Hematopoietic multipotent progenitor cell treated with erythropoietin and hydrocortisone succinate and interleukin-3 and kit ligand, for 8 days (in vitro differentiated cells): ENCODE measurements at places on chromosomes 16 and 17.

- DNase-seq, result no peak
Measured at GRCh38 chr16:19745286-19746010, 27.4 kb downstream of the IQCK start.

GRCh38 chr17:44575403-44575802 lies 18.1 kb downstream of the FZD2 start:
- DNase-seq, result peak; percentile 52

DNA sequence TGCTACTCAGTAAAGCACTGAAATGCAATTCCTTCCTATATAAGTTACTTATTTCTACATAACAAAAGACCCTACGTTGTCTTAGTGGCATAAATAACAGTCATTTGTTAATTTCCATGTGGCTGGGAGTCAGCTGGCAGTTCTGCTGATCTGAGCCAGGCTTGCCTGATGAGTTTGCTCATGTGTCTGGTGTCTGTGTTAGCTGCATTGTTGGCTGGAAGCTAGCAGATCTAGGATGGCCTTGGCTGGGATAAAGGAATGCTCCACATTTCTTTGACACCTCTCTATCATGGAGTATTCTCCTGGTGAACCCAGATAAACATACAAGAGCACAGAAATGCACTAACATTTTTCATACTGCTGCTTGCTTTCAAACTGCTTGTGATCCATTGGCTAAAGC lies 264.4 kb upstream of the MON1B start:
- DNase-seq, result no peak

- DNase-seq, result peak; percentile 26
Measured at GRCh38 chr17:40107522-40108174, 7.3 kb upstream of the NR1D1 start.

GRCh38 chr17:72599891-72600290 lies 479.1 kb downstream of the SOX9 start:
- no peak for DNase-seq

GRCh38 chr17:9549215-9549614 lies 26.4 kb downstream of the STX8 start:
- DNase-seq, result no peak

DNA sequence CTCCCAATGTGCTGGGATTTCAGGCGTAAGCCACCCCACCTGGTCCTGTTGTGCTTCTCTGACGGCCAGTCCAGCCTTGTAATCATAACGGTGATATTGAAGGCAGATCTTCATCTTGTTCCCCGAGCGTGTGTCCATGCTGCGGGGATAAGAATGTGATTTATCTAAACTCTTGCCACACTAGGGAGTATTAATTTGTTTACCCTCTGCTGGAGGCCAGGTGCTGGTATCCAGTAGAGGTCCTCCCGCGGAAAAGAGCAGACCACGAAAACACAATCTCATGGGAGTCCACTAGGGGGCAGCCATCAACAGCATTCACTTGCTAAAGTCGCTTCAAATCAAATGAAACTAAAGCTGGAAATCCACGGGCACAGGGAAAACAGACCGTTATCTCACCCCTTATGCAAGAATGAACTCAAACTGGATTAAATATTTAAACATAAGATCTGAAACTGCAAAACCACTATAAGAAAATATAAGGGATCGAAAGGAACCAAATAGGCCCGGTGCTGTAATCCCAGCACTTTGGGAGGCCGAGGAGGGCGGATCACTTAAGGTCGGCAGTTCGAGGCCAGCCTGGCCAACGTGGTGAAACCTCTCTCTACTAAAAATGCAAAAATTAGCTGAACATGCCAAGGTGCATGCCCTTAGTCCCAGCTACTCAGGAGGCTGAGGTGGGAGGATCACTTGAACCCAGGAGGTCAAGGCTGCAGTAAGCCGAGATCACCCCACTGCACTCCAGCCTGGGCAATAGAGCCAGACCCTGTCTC lies 22.3 kb upstream of the RBBP6 start:
- DNase-seq, result peak; percentile 81

- peak; percentile 53 for DNase-seq
Measured at GRCh38 chr17:49343273-49343672, 18.8 kb downstream of the ZNF652 start.

GRCh38 chr16:80081846-80082245 lies 458.9 kb upstream of the DYNLRB2 start:
- no peak for DNase-seq

- DNase-seq, result no peak
Measured at GRCh38 chr17:27466743-27467375, 10.6 kb downstream of the KSR1 start.

DNA sequence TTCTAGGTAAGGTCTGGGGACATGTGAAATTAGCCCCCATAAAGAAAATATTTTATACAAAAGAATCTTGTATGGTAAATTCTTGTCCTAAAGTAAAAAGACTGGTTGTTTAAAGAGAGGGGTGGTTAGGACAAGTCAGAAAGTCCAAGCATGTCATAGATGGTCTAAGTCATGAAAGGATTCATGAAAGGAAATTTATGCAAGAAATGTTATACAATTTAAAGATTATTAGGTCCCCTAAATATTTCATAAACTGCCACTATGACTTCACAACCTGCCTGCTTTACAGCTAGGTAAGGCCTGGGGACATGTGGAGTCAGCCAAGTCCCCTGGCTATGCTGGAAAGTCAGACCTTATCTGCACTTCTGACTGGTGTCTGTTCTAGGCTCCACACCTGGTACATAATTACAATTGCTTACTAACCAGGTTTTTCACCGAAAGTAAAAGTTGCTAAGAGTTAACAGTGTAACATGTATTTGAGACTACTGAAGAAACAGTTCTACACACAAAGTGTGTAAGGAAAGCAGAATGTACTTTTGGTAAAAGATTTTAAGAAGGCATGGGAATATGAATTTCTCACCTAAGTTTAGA lies 17.0 kb downstream of the N4BP1 start:
- DNase-seq, result no peak

DNA sequence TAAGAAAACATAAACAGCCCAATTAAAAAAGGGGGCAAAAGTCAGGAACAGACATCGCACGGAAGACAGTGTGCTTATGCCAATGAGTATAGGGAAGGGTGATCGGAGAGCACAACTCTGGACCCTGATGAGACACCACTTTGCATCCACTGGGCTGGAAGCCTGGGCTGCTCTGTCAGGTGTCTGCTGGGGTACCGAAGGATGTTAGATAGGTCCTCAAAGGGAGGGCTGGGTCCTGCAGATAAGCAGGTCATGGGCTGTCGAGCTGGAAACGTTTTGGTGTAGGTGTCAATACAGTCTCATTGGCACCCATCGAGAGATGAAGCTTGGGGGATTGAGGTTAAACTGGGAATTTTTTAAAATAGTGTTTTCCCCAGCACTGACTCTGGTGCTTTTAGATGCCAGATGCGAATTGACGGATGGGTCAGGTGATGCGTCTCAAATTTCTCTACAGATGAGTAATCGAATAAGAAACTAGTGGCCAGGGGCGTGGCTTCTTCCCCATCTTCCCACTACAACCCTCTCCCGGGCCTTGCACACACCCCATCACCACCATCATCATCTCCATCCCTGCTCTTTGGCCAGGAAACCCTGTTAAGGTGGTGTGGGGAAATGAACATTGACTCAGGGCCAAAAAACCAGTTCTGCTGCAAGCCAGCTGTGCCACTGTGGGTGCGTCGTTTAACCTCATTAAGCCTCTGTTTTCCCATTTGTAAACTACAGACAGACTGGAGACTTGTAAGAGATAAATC lies 47.8 kb upstream of the IRF8 start:
- no peak for DNase-seq

DNA sequence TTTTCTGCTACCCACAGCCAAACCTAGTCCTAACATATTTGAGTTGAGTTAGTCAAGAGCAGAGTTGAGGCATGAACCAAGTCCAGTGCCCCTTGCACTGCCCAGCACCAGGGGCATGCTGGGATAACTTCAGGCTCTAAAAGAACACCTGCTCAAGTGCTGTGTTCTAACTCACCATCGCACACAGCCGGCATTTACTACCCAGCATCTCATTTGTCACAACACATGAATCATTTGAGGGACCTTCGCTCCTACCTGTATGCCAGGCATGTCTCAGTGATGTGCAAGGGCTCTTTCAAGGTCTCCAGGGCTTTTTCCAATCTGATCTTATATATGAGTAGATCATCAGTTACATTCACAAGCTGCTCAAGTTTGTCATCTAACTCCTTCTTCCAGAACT lies 12.6 kb downstream of the TEKT1 start:
- DNase-seq, result no peak

GRCh38 chr17:8740486-8740885 lies 4.2 kb downstream of the CCDC42 start:
- DNase-seq, result peak; percentile 37

DNA sequence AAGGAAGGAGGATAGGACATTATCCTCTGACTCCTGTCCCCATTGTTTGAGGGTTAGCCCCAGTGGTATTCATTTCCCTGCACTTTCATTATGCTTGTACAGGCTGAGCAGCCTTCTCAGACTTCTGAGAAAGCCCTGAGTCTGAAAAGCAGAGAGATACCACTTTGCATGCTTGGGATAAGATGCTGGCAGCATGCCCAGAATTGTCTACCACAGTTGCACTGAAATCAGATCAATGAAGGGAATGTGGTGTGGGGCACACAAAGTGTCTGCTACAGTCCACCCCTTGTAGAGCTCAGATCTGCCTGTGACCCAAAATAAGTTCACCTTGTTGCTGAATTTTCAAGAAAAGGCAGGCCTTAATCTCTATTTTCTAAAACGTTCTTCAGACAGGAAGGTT lies 160.6 kb downstream of the CCT6B start:
- DNase-seq, result peak; percentile 38

- peak; percentile 60 for DNase-seq
Measured at GRCh38 chr17:32896647-32897258, 19.8 kb upstream of the MYO1D start.

DNA sequence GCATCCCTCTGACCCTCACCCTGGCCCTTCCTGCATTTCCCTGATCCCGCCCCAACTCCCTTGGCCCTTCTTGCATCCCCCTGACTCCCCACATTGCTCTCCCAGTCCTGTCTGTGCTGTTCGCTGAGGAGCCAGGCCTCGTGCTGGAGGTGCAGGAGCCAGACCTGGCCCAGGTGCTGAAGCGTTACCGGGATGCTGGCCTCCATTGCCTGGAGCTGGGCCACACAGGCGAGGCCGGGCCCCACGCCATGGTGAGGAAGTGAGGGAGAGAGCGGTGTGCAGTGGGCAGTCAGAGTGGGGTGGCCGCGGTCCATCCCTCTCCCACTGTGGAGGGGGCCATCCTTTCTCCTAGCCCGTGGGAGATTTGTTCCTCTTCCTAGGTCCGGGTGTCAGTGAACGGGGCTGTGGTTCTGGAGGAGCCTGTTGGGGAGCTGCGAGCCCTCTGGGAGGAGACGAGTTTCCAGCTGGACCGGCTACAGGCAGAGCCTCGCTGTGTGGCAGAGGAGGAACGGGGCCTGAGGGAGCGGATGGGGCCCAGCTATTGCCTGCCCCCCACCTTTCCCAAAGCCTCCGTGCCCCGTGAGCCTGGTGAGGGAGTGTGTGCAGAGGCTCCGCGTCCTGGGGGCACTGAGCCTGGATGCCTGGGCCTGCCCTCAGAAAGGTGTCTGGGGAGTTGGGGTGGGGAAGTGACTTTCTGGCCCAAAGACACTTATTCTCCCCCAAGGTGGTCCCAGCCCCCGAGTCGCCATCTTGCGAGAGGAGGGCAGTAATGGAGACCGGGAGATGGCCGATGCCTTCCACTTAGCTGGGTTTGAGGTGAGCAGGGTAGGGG lies 17.8 kb downstream of the PFAS start:
- no peak for DNase-seq

GRCh38 chr17:57902800-57903759 lies 52.1 kb downstream of the CUEDC1 start:
- DNase-seq, result peak; percentile 13

DNA sequence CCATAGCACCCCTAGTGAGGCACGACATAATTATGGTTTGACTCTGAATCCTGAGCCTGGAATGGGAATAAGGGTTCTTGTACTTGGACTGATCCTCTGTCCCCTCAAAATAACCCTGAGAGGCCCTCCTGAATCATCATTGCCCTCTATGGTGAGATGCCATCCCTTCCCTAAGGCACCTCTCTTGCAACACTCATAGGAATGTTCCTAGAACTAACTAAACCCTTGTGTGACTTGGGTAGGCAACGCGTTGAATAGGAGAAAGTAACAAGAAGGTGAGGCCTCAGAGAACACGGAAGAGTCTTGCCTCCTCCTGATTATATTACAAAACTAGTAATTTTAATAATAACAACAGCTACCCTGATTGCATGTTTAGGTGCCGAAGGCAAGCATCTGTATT lies 189.1 kb upstream of the ANKFN1 start:
- DNase-seq, result no peak

GRCh38 chr17:37440424-37440823 lies 33.7 kb downstream of the TADA2A start:
- DNase-seq, result no peak

- no peak for DNase-seq
Measured at GRCh38 chr17:61331886-61332285, 67.8 kb upstream of the TBX2 start.

- no peak for DNase-seq
Measured at GRCh38 chr17:75688209-75688825, 21.2 kb downstream of the SAP30BP start.

DNA sequence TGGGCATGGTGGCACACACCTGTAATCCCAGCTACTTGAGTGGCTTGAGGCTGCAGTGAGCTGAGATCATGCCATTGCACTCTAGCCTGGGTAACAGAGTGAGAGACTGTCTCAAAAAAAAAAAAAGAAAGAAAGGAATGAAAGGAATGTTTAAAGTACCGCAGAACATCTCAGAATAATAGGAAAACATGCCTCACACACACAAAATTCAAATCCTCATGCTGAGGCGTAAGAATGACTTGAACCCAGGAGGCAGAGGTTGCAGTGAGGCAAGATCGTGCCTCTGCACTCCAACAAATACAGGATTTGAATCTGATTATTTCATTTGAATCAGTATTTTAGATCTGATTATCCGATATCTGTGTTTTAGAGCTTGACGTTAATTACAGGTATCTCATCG lies 21.3 kb upstream of the GAA start:
- DNase-seq, result no peak

DNA sequence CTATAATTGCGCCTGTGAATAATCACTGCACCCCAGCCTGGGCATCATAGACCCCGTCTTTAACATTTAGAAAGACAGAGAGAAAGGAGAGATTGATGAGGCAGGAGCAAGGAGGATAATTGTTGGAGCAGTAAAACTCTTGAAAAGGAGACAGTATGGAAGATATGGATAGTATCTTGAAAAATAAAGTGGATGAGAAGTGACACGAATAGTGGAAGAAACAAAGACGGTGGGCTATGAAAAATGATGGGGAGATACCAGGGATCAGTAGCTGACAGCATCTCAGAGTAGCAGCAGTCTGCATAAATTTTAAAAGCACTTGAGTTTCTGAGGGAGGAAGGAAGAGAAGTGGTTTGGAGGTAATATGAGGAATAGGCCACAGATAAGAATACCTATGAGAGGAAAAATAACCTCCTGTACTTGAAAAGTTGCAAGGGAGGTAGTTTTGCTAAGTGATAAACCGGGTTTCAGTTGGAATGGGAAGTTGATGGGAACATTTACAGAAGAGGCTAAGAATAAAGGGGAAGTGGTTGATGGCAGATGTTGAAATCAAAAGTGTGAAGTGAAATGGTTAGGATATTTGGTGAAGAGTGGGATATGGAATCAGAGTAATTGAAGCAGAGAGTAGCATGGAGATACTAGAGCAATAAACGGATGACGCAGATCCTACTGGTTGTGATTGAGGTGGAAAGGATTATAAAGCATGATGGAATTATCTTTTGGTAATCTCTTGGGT lies 1.8 kb upstream of the PPM1D start:
- no peak for DNase-seq
